Frontal cortex (tissue), 4 donors: ENCODE measurements at places on chromosomes 2 and 18.

GRCh38 chr2:219644801-219645480 is 17.5 kb downstream of the SLC4A3 start:
- DNase-seq, result no peak

- no peak for DNase-seq
Observed at GRCh38 chr2:170052151-170052550, 125.8 kb upstream of the MYO3B start.

DNA sequence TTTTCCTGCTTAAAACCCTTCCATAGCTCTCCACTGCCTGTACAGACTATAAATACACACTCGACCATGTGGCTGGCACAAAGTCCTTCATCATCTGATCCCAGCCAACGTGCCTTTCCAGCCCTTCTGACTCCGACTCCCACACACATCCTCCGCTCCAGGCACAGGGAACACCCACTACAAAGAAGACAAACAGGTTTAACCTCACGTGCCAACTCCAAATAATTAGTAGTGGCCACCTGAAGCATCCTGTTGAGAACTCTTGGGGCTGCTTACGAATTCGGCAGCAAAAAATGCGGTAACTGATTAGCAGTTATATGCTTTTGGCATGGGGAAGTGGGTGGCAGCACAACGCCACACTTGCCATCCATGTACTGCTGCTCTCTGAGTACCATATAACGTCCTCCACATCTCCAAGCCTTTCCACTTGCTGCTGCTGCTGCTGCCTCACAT is 12.1 kb downstream of the SPIRE1 start:
- no peak for DNase-seq

- no peak for DNase-seq
Observed at GRCh38 chr2:234355021-234355720, 141.7 kb downstream of the ARL4C start.

GRCh38 chr2:56191617-56192016 is 7.8 kb downstream of the CCDC85A start:
- no peak for DNase-seq

- DNase-seq, result no peak
Observed at GRCh38 chr2:218698885-218699284, 11.8 kb upstream of the TTLL4 start.

GRCh38 chr2:121336528-121337294 is 51.7 kb upstream of the TFCP2L1 start:
- peak; percentile 29 for DNase-seq

DNA sequence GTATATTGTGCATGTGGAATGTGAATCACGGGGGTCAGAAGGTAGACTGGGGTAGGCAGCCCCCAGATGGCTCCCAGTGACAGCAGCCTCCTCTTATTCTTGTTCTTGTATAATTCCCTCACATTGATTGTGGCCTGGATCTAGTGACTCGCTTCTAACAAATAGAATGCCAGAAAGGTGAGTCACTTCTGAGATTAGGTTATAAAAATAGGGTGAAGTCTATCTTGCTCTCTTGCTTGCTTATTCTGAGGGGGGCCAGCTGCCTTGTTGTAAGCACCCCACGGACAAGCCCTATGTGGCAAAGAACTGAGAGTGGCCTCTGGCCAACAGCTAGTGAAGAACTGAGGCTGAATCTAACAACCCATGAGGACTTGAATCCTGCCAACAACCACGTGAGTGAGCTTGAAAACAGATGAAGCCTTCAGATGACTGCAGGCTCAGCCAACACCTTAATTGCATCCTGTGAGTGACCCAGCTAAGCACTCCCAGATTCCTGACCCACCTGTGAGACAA is 15.6 kb upstream of the RMND5A start:
- DNase-seq, result no peak

- DNase-seq, result no peak
Observed at GRCh38 chr18:70333757-70334156, 44.9 kb downstream of the SOCS6 start.

- no peak for DNase-seq
Observed at GRCh38 chr2:45754131-45755010, 102.9 kb downstream of the PRKCE start.

DNA sequence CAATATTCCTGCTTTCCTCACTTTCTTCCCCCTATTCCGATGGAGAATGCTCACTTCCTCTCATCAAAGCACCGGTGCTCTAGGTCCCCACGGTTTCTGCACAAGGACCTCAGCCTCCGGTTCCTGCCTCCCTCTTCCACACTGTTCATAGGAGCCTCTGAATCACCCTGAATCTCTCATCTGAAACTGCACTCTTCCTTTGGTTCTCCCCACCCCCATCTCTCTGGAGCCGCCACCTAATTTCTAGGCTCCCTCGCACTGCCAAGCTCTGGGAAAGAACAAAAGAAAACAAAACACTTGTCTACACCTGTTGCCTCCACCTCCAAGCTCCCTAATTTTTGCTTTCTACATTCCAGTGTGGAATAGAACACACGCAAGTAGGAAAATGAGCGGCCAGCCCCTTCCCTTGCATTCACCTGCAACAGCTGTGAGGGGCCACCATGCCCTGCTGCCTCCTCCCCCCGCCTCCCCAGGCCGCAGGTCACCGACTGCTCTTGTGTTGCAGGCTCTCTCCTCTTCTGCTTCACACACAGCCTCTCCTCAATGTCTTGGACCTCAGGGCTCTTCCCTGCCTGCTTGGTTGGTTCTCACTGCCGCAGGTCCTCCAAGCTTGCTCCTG is 9.6 kb downstream of the FBXO15 start:
- DNase-seq, result no peak

DNA sequence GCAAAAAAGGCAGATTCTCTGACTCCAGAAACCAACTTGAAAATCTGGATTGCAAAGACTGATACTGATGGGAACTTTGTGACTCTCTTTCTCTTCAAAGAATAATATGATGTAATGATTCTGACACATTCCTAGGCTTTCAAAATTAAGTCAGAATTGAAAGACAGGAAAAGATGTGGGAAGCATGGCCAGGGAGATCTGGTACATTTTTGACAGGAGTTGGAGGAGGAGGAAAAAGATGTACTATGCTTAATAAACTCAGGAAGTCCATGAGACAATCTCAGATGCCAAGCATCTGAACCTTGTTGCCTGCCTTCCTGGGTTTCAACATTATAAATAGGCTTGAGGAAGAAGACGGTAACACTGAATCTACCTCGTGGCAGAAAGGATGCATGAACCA is 34.2 kb downstream of the KLF7 start:
- no peak for DNase-seq

DNA sequence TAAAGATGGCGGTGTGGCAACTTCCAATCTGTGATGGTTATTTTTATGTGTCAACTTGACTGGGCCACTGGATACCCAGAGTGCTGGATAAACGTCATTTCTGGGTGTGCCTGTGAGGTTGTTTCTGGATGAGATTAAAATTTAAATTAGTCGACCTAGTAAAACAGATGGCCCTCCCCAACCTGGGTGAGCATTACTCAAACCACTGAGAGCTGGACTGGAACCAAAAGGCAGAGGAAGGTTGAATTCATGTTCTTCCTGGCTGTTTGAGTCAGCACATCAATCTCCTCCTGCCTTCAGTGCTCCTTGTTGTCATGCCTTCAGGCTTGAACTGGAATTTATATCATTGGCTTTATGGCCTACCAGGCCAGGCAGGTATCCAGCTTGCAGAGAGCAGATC is 190.8 kb upstream of the RGPD4 start:
- no peak for DNase-seq

GRCh38 chr2:181861379-181861778 is 30.2 kb upstream of the ITPRID2 start:
- DNase-seq, result no peak

DNA sequence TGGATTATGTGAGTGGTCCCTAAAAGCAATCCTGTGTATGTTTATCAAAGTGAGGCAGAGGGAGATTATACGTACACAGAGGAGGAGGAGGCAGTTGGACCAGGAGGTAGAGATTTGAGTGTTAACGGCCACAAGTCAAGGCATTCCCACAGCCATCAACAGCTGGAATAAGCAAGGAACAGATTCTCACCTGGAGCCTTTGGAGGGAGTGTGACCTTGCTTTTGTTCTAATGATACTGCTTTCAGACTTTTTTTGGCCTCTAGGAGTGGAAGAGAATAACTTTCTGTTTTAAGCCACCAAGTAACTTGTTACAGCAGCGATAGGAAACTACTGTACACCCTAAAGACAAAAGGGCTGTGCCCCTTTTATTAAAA is 18.1 kb downstream of the LCLAT1 start:
- no peak for DNase-seq

DNA sequence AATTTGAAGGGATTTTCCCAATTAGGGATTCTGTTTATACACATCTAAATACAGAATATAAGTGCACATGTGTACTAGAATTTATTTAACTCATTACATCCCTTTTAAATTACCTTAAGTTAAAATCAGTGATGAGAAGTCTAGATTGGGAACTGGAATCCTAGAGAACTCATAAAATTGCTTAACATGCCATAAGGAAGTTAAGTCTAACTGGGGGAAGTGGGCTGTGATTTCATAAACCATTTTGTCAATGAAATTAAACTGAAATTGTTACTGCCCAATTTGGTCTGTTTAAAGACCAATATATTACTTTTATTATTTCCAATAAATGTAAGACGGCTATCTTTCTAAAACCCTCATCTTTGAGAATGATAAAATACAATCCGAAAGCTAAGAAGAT is 72.3 kb upstream of the CD226 start:
- no peak for DNase-seq

DNA sequence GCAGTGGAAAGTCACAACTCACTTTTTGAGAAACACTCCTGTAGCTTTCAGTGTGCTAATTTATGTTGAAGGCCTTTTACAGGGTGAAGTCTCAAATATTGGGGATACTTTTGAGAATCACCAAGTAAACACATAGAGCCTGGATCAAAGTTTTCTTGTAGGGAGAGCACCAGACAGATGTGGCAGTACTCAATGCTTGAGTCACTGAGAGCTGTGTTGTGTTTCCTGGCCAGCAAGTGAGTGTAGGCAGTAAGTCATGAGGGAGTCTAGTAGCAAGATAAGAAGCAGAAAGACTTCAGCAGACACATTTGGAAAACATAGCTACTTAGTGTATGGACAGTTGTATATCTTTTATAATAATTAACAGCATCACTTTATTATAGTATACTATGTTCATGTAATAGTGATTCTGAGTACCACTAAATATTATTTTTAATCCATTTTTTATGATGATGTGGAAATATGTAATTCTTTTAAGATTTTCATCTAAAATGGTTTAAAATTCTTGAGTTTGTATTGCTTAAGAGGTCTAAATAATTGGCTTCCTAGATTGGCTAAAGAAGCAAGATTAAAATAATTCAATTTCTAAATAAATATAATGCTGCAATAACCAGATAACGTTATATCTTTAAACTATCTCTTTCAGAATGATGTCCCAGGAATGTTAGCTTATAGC is 12.8 kb downstream of the PSMD1 start:
- no peak for DNase-seq

GRCh38 chr18:30139631-30140287 is 902.8 kb downstream of the DSC3 start:
- DNase-seq, result no peak

- DNase-seq, result no peak
Observed at GRCh38 chr18:683531-683930, 26.1 kb downstream of the TYMS start.

DNA sequence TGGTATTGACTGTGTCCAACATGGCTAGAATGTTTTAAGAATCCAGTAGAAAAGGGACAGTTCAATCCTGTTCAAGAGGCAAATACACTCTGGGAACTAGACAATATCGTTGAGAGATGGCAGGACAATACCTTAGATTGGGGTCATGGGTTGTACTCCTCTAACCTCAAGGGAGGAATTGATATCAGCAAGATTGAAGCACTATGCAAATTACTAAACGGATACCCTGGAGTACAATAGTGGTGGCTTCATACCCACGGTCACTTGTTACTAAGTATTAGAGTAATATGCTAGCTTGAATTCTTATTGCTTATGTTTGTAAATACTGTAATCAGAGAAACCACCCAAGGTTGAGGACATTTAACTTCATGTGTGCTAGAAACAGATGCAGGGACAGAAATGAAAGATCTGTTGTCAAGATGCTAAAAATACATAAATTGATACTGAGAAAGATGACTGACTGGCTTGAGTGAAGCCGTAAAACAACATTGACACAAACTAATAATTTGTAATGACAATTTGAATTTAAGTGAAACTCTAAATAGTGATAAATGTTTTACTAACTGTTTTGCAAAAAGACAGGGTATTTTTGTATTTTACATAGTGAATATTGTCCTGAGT is 73.3 kb downstream of the KCNJ3 start:
- DNase-seq, result no peak

- no peak for DNase-seq
Observed at GRCh38 chr2:11932962-11933361, 186.5 kb downstream of the LPIN1 start.

- DNase-seq, result no peak
Observed at GRCh38 chr2:36343606-36344005, 12.0 kb upstream of the CRIM1 start.

DNA sequence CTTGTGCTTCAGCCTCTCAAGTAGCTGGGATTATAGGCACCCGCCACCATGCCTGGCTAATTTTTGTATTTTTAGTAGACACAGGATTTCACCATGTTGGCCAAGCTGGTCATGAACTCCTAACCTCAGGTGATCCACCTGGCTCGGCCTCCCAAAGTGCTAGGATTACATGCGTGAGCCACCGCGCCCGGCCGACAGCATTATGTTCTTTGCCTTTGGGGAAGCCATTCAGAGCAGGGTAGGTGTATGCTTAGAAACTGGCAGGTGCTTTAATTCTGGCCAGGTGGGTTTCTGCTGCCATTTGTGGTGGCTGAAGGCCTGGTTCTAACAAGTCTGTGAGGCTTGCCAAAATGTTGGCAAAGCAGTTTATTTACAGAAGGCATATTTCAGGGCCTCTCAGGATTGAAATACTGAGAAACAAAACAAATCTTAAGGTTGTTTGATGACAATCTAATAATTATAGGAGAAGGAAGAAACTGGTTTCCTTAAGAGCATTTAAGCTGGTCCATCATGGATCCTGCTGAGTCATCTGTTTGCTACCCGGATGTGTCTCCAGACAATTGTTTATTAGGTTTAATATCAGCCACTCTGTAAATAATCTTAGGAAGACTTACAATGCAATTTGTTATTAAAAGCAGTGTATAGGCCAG is 16.0 kb downstream of the SLC20A1 start:
- DNase-seq, result no peak
